ENCODE measurements at places on chromosomes 6 and 20.

- DNase-seq = no peak
These were observed 22.8 kb downstream of the EZR start for GRCh38 chr6:158796353-158796752.

DNA sequence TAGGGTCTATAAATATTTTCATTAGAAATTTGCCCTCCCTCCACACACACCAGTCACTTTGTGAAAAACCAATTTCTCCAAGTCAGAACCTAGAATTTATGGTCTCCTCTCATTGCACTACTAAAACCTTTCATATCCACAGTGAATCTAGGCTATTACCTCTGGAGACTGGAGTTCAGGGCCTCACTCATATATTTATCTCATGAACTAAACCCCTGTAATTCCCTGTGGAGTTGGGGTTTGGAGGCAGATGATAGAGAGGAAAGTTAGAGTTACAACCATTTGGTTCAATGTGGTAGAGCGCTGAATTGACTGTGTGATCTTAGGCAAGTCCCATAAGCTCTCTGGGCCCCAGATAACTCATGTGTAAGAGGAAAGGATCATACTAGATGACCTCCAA lies 18.2 kb upstream of the CEP85L start:
- no peak for DNase-seq

DNA sequence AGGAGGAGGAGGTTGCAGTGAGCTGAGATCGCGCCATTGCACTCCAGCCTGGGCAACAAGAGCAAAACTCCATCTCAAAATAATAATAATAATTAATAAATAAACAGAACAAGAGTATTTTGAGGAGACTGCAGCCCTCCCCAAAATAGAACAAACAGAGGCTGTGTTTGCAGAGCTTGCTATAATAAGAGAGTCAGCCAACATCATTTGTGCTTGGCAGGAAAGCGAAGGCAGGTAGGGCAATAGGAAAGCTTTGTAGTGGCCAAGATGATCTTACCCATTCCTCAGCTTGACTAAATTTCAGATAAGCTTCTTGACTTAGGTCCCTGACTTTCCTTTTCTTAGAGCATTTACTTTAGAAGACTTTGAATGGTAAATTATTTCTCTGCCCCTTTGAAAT lies 6.7 kb downstream of the C6orf141 start:
- DNase-seq = no peak

- DNase-seq = no peak
These were observed 833.4 kb upstream of the MAP3K7 start for GRCh38 chr6:91420243-91420642.

- DNase-seq = no peak
These were observed 315.9 kb downstream of the TFAP2A start for GRCh38 chr6:10098756-10099528.

DNA sequence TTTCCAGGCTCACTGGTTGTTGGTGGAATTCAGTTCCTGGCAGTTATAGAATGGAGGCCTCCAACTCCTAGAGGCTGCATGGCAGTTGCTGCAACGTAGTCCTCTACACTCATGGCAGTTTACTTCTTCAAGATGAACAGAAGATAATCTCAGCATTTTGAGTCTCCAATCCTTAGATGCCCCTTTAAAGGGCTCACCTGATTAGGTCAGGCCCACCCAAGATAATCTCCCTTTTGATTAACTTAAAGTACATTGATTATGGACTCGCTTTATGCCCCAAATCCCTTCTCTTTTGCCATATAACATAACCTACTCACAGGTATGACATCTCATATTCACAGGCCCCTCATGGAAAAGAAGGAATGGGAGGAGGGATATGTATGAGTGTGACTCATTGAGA lies 76.4 kb downstream of the ZNF133 start:
- DNase-seq = no peak

GRCh38 chr6:113047148-113047547 lies 700.0 kb downstream of the RFPL4B start:
- peak; percentile 78 for DNase-seq

DNA sequence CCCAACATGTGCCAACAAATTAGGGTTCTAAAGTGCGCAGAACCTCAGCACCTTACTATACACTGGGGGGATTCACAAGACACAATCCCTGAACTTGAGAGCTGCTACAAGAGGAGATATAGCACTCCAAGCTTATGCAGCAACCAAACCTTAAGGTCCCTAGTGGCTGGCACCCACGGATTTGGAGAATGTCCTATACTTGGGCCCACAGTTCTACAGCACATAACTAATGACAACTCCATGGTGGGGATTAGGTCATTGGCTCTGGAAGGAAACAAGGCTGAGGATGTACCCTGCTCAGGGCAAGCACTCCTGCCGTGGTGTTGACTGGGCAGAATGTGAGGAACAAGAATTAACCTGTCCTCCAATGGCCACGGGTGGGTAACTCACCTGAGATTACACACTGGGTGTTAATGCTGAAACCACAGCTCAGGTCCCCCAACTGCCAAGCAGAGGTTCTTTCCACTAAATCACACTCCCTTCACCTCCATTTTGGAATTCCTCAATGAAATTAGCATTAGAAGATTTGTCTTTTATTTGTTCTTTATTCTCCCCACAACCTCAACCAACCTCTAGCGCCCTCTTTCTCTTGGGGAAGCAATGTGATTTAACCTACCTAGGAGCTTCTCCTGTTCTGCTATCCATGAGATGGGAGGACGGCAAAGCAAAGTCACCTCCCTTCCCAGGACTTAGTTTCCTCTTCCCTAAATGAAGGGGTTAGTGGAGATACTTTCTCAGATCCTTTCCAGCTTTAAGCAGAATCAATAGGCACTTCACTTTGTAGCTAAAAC lies 32.0 kb downstream of the TRERF1 start:
- DNase-seq = no peak

GRCh38 chr6:2895072-2895471 lies 8.0 kb downstream of the SERPINB9 start:
- DNase-seq = no peak

GRCh38 chr6:143000811-143001210 lies 55.8 kb upstream of the HIVEP2 start:
- DNase-seq = no peak

DNA sequence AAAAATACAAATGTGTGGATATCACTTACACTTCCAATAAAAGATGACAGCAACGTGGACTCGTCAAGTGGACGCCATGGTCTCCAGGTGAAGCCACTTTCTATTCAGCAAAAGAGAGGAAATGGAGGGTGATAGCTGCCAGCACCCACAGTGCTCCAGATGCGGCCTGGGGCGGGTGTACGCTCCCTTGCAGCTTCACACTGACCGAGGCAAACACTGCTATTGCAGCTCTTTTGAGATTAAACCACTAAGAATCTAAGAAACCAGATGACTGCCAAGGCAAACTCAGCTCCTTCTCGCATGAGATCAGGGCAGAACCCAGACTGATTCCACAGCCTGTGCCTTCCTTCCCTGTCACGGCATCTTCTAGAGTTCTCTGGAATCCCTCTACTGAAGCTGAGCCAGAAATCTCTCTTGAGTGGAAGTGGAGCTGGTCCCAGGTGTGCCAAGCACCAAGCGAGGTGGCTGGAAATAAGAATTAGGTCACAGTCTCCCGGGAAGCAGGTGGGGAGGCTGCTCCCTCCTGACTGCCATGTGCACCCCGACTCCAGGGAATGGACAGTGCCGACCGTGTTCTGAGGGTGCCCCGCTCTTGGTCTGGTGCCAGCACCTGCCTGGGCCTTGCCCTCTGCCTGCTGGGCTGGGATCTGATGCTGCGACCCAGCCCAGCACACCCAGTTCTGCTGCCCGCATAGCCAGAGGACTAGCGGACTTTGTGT lies 90.1 kb upstream of the AFDN start:
- no peak for DNase-seq

GRCh38 chr6:45423111-45423823 lies 45.5 kb upstream of the SUPT3H start:
- DNase-seq = peak; percentile 56

Measured in fibroblast of mammary gland (primary cell).